ENCODE measurements at places on chromosomes 6 and 20.

- DNase-seq: no peak
These were observed 51.0 kb downstream of the STX7 start for GRCh38 chr6:132461958-132462357.

GRCh38 chr6:75204959-75205775 is 686 bp downstream of the COL12A1 start:
- no peak for DNase-seq

- no peak for DNase-seq
These were observed 121.1 kb downstream of the PDE7B start for GRCh38 chr6:135972586-135972985.

- DNase-seq: no peak
These were observed 197.6 kb downstream of the PRL start for GRCh38 chr6:22099231-22099630.

DNA sequence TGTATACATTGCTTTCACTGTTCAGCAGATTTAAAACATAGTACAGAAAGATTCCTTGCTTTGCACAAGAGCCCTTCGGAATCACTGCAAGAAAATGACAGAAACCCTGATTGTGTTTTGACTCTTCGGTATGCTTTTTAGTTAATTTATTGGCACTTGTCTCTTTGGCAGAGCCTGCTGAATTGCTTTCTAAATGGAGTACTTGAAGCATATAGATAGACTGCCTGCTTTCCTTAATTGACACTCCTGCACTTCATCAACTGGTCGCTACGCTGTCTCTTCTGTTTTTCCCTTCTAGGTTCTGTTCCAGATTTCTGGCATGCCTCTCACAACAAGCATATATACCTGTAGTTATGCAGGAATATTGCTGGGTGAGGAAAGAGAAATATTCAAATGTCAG is 22.4 kb upstream of the RBM24 start:
- DNase-seq: peak; percentile 90

GRCh38 chr6:57069920-57070331 is 20.1 kb upstream of the ZNF451 start:
- DNase-seq: no peak

GRCh38 chr20:52889225-52889624 is 82.9 kb upstream of the TSHZ2 start:
- no peak for DNase-seq

GRCh38 chr6:90465686-90466085 is 121.2 kb downstream of the MAP3K7 start:
- no peak for DNase-seq

GRCh38 chr20:6651561-6651960 is 115.9 kb upstream of the BMP2 start:
- DNase-seq: no peak

- no peak for DNase-seq
These were observed 73.4 kb upstream of the GTSF1L start for GRCh38 chr20:43800186-43800585.

DNA sequence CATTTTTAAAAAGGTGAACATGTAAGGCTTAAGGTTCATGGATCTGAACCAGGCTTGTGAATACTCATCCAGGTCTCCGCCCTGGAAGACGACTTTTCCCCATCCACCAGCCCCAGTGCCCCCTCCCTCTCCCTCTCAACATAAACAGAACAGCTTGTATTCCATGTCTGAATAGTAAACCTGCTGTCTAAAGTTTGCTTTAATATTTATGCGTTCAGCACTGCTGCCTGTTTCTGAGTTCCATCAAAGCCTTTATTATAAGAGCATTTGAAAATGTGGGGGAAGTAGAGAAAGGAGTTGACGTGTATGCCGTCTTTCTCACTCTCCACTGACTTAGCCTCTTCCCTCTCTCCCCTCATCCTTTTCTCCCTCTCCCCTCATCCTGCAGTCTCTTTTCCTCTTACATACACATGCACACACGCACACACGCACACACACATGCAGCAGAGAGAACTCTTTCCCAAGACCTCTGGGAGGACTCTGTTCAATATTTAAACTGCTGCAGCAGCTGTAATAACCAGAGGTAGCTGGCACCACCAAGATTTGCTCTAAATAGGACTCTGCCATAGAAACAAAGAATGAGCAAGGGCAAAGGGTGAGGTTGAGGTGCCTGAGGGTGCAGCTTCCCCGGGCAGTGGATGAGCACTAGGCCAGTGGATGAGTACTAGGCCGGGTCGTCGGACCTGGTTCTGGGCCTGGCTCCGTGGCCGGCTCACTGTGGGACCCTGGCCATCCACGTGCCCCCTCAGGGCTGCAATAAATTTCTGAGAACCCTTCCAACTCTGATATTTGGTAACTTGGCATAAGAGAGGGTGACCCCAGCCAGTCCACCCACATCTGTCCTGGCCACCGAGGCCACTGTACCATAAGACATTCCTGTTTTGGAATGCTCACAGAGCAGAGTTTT is 35.4 kb upstream of the VSTM2L start:
- DNase-seq: no peak

GRCh38 chr6:33017694-33018353 is 8.4 kb upstream of the HLA-DOA start:
- DNase-seq: no peak

DNA sequence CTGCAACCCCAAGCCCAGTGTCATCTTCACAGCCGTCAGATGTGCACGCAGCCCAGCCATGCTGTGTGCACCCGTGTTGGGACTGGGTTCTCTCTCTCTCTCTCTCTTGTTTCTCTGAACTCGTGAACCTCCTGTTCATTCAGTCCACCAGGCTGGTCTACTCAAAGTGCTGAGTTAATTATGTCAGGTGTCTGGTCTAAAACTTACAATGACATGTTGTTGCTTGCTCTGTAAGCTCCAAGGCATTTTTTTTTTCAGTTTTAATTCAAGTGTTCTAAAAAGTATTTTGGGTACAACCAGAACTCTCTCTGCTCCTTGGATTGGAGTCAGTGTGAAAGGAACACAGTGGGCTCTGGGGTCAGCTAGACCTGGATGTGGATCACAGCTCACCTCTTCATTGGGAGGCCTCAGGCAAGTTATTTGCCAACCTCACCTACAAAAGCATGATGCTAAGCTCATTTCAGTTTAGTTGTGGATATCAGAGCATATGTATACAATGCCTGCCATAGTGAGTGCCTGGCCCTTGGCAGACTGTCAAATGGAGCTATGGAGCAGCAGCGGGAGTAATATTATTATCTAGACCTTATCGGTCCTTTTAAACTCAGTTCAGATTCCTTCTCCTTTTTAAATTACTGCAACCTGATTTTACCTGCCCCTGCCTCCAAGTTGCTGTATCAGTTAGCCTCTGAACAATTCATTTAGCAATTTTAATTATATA is 59.5 kb downstream of the PLEKHG1 start:
- DNase-seq: no peak

- DNase-seq: no peak
These were observed 19.2 kb downstream of the FKBP5 start for GRCh38 chr6:35669451-35670045.

- no peak for DNase-seq
These were observed 66.3 kb upstream of the KCNK16 start for GRCh38 chr6:39388606-39389483.

DNA sequence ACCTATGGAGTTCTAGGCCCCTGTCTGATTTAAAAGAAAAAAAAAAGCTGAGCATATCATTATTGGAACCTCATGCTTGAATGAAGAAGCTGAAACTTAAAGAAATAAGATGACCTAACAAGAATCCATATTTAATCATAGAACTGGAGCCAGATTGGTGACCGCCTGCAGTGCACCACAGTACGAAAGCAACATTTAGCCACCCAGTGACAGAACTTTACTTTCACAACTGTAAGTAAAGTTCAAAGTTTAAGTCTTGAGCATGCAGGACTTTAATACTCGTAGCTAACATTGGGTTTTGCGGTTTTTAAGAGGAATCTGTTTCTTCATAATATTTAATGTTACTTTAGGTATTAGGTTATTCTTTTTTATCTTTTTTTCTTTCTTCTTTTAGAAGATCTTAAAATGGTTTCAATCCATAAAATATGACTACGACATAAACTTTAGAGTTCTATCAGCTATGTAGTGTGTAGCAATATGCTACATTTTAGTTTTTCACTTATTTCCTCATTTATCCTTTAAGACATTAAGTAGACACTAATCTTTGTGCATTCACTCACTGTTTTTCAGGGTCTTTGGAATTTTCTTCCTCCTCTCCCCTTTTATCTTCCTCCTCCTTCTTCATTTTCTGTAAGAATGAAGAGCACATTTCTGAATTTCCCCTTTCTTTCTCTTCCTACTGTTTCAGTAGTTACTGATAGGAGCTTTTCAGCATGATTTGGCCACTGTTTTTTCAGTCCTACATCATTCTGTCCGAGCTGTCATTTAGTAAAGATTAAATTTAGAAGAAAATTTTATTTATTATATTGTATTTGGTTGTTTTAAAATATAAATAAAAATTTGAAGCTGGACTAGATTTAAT is 514.1 kb downstream of the GRIK2 start:
- DNase-seq: no peak

DNA sequence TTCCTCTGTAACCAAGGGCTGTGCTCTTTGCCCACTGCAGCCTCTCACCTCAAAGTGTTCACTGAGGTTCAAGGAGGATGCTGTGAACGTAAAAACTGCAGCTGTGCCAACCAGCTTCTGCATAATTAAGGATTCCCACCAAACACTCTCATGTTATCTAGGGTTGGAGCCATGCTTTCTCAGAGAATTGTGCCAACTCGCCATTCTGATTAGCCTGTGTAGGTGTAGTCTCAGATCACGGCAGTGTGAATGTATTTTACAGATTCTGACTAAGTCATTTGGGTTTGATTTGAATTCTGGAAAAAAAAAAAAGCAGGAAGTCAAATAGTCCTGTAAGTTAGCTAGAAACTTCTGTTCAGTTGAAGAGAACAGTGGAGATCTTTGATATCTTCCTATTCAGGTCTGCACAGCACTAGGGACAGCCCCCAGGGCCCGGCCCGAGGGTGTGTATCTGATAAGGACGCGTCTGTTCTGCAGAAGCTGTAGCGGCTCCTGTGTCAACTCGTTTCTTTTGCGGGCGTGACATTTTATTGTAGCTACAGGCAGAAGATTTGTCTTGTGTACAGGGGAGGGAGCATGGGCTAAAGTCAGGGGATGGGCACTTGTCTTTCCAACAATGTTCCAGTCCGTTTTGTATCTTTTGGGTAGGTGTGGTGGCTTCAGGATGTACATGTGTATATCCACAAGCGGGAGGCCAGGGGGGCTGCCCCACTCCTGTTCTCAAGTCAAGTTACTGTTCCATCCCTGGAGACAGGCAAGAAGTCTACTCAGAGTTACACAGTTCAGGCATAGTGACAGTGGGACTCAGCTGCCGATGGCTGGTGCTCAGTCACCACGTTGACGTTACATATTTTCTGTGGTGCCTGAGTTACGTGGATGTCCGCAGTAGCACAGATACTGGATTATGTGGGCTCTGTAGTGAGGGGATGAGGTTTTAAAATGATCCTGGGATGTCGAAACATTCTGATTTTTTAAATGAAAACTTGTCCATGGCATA is 12.4 kb downstream of the IRF4 start:
- no peak for DNase-seq

- DNase-seq: no peak
These were observed 249.2 kb upstream of the RREB1 start for GRCh38 chr6:6858533-6858982.

DNA sequence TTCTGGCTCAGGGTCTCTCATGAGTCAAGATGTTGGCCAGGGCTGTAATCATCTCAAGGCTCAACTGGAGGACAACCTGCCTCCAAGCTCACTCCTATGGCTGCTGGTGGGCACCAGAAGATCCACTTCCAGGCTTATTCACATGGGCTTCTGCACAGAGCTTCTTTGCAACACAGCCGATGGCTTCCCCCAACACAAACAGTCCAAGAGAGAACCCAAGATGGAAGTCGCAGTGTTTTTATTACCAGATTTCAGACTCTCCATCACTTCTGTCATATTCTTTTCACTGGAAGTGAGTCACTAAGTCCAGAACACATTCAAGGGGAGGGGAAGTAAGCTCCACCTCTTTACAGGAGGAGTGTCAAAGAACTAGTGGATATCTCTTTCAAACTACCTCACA is 75.5 kb downstream of the CD164 start:
- DNase-seq: no peak

- no peak for DNase-seq
These were observed 7.3 kb upstream of the MDFI start for GRCh38 chr6:41630946-41631345.

DNA sequence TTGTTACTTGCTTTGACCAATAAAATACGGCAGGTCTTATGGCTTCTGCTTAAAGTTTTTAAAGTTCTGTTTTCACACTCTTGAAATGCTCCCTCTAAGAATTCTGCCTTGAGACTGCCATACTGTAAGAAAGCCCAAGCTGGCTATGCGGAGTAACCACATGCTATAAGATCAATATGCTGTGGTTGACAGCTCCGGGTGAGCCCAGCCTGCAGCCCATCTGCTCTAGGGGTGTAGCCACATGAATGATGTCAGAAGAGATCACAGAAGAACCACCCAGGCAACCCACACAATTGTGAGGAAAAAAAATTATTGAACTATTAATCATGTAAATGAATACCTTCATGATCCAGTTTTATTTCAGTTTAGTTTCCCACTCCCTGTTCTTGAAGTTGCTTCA is 26.1 kb upstream of the SH3BGRL2 start:
- DNase-seq: no peak

GRCh38 chr6:140051521-140052512 is 677.4 kb upstream of the CITED2 start:
- DNase-seq: no peak

GRCh38 chr20:20092827-20093226 is 40.5 kb downstream of the CFAP61 start:
- no peak for DNase-seq

DNA sequence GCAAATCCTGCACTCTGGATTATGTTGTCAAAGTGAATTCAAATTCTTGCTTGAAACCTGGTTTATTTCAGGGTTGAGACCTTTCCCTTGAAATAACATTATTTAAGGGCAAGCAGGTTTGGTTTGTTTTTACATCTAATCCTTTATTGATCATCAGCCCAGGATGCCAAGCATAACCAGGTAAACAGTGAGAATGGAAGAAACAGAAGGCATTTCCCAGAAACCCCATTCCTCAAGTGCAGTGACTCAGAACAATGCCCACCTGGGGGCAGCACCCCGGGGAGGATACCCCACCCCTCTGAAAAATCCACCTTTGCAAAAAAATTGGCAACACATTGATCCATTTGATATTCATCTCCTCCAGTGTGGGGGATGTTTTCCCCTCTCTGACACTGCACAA is 32.5 kb downstream of the POFUT1 start:
- no peak for DNase-seq

DNA sequence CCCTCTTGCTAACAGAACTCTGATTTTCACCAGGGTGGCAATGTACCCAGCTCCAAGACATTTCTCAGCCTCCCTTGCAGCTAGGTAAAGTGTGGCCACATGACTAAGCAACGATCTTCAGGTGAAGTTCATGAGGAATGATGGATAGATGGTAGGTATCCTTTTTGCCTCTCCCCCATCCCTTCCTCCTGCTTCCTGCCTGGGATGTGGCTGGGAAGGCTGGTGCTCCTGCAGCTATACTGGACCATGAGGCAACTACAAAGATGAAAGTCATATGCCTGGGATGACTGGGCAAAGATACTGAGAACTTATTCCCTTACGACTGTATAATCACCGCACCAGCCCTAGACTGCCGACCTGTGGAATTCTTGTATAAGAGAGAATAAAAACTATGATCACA is 13.4 kb downstream of the ZNF335 start:
- no peak for DNase-seq
